ENCODE measurements at places on chromosomes 16 and 17.

- peaks cover 12% of the 10 kb centered on the region for H3K36me3 ChIP-seq
- peak overlapping the region; percentile 53 for H3K4me3 ChIP-seq
- no peaks in the 10 kb centered on the region for H3K27me3 ChIP-seq
- DNase-seq = peak; percentile 87
- H3K27ac ChIP-seq = peak overlapping the region; percentile 89
- H3K4me1 ChIP-seq = peaks cover 65% of the 10 kb centered on the region
Observed at GRCh38 chr16:31869511-31870201, 4.0 kb upstream of the ZNF267 start.

GRCh38 chr16:31191697-31192428 is 10.7 kb downstream of the PYCARD start:
- H3K27ac ChIP-seq = peak overlapping the region; percentile 60
- no peak overlapping the region for H3K4me3 ChIP-seq
- H3K27me3 ChIP-seq = no peaks in the 10 kb centered on the region

GRCh38 chr16:2339521-2340484 is 725 bp downstream of the ABCA3 start:
- H3K4me3 ChIP-seq = peak overlapping the region; percentile 82
- H3K27me3 ChIP-seq = peaks cover 49% of the 10 kb centered on the region
- peaks cover 3% of the 10 kb centered on the region for H3K36me3 ChIP-seq

DNA sequence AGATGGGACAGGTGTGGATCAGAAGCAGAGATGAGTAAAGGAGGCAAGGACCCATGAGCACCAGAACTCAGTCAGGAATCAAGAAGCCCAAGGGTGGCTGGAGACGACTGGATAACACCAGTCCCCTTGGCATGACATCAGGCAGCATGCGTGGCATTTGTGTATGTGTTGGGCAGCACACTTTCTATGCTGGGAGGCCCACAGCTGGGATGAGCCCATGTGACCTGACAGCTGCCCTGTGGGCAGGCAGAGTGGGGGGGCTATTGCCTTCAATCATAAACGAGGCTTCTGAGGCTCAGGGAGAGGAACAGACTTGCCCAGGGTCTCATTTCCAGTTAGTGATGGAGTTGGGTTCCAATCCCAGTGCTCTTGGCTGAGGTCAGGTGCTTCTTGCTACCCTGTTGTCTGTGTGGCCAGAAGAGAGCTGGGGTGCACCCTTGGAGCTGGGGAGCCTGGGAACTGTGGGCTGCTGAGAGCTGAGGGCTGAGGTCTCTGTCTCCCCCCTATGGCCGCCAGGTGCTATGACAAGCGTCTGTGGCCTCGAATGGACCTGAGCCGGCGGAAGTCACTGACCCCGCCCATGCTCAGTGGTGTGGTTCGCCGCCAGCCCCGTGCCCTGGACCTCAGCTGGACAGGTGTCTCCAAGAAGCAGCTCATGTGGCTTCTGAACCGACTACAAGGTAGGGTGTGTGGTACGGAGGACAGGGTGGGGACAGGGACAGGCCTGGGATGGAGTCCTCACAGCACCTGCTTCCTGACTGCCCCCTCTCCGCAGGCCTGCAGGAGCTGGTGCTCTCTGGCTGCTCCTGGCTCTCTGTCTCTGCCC is 7.1 kb upstream of the ORAI3 start:
- peaks cover 27% of the 10 kb centered on the region for H3K4me1 ChIP-seq
- peak overlapping the region; percentile 73 for H3K27ac ChIP-seq
- H3K36me3 ChIP-seq = peaks cover 20% of the 10 kb centered on the region
- DNase-seq = peak; percentile 81
- peak overlapping the region; percentile 54 for H3K4me3 ChIP-seq
- H3K27me3 ChIP-seq = no peaks in the 10 kb centered on the region

DNA sequence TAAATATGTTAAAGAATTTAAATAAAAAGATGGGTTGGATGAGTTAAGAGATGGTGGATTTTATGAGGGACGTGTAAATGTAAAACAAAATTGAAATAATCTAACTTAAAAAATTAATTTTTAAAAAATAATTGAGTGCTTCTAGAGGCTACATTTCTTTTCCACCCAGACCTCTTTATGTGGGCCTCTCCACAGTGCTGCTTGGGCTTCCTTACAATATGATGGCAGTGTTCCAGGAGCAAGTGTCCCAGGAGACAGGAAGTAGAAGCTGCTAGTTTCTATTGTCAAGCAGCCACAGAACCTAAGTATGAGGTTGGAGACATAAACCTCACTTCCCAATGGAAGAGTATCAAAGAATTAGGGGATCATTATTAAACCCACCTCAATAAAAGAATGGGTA is 205.7 kb upstream of the CPHXL start:
- no peak overlapping the region for H3K4me3 ChIP-seq
- H3K4me1 ChIP-seq = no peaks in the 10 kb centered on the region
- no peak overlapping the region for H3K27ac ChIP-seq

DNA sequence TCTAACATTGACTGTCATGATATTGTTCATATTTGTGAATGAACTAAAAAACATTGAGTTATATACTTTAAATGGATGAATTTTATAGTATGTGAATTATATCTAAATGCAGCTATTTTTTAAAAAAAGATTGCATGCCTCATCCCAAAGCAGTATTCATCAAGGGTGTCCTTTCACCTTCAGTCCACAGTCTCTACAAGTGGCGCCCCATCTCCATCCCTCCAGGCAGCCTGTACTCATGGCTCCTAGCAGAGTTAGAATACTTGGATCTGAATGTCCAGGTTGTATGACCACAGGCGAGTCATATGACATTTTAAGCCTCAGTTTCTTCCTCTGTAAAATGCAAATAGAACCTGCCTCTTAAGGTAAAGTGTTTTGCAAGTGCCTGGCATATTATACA is 69.8 kb downstream of the TMEM100 start:
- no peaks in the 10 kb centered on the region for H3K36me3 ChIP-seq
- no peak overlapping the region for H3K4me3 ChIP-seq
- H3K4me1 ChIP-seq = no peaks in the 10 kb centered on the region
- no peak overlapping the region for H3K27ac ChIP-seq
- peaks cover 7% of the 10 kb centered on the region for H3K27me3 ChIP-seq

DNA sequence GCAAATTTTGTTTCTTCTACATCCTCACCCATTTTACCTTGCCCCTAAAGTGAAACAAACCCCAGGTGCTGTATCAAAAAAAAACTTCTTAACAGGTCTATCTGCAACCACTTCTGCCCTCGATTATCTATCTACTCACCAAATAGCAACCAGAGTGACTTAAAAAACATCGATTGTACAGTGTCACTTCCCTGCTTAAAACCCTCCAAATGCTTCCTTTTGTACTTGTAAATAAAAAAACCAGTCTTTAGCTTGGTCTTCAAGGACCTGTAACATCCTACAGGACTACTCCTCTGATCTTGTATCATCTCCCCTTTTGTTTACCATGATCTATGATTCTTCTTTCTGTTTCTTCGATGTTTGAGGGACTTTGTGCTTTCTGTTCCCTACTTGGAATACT is 82.7 kb upstream of the CORO6 start:
- no peaks in the 10 kb centered on the region for H3K27me3 ChIP-seq
- peak overlapping the region; percentile 29 for H3K4me3 ChIP-seq
- no peak for DNase-seq

DNA sequence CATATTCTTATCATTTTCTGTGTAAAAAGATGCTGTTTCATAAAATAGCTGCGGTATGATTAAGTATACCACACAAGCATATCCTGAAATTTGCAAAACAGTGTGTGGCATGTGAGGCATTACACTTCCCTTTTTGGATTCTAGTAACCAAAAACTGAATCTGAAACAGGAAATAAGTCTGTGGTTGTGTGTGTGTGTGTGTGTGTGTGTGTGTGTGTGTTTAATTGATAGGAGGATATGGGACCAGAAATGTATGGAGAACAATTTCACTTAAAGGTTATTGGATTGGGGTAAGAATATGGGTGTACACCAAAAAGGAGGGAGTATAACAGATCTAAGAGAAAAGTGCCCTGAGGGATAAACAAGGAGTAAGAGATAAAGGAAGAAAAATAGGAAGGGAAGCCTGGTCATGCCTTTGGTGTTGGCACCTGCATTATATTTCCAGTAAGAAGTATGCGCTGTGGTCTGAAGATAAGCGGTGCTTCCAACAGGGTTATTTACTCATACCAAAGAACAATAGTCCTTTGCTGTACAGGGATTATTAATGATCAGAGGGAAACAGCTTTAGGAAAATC is 4.0 kb downstream of the LYRM1 start:
- H3K27ac ChIP-seq = peak overlapping the region; percentile 74
- H3K4me3 ChIP-seq = peak overlapping the region; percentile 17
- H3K36me3 ChIP-seq = peaks cover 45% of the 10 kb centered on the region
- no peaks in the 10 kb centered on the region for H3K27me3 ChIP-seq

GRCh38 chr17:1267471-1267943 is 2.7 kb upstream of the BHLHA9 start:
- H3K4me3 ChIP-seq = peak overlapping the region; percentile 67
- DNase-seq = no peak
- peaks cover 26% of the 10 kb centered on the region for H3K4me1 ChIP-seq
- H3K36me3 ChIP-seq = no peaks in the 10 kb centered on the region

Data from activated naive CD4-positive, alpha-beta T cell treated with anti-CD3 and anti-CD28 coated beads, Interleukin-2, amount 10 ng/mL, durations not matched to agents 7 days and 5 days (primary cell).